ENCODE measurements at places on chromosomes 12 and 14.

GRCh38 chr12:85733984-85734383, 102.2 kb downstream of the RASSF9 start:
- DNase-seq = no peak

- no peak for DNase-seq
Observed at GRCh38 chr12:76519538-76519937, 40.0 kb downstream of the OSBPL8 start.

GRCh38 chr14:28294834-28295440, 471.6 kb upstream of the FOXG1 start:
- DNase-seq = no peak

DNA sequence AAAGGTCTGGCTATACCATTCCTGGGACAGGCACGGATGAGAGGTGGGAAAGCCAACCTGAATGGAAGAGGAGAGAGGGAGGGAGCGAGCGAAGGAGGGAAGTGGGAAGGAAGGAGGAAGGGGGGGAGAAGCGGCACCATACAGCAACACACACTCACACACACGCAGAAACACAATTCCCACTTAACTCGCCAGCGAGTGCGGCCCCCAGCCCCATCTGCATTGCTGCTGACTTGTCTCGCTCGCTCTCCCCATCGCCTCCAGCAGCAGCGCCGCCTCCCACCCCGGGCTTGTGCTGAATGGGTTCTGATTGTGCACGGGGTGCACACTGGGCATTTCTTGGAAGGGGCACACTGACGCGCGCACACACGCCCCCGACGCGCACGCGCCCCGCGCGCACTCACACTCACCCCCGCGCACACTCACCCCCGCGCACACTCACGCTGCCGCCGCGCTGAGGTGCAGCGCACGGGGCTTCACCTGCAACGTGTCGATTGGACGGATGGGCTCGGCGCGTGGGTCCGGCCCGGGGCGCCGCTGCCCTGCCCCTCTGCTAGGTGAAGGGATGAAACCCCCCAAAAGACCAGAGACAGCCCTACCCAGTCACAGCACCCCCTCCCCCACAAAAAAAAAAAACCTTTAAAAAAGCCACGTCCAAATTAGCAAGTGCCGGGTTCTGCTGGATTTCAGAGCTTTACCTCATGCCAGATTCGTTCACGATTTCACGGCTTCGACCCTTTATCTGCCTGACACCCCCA, 685 bp downstream of the GRIN2B start:
- no peak for DNase-seq

GRCh38 chr14:54001189-54001878, 44.7 kb upstream of the BMP4 start:
- DNase-seq = no peak

GRCh38 chr14:59356312-59356711, 108.9 kb downstream of the GPR135 start:
- no peak for DNase-seq

DNA sequence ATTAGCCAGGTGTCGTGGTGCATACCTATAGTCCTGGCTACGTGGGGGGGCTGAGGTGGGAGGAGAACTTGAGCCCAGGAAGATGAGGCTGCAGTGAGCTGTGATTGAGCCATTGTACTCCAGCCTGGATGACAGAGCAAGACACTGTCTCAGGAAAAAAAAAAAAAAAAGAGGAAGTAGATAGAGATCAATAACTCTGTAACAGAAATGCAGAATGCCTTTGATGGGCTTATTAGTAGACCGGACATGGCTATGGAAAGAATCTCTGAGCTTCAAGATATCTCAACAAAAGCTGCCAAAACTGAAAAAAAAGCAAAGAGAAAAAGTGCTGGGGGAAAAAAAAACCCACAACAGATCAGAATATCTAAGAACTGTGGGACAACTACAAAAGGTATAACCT, 37.5 kb downstream of the GPR68 start:
- no peak for DNase-seq

DNA sequence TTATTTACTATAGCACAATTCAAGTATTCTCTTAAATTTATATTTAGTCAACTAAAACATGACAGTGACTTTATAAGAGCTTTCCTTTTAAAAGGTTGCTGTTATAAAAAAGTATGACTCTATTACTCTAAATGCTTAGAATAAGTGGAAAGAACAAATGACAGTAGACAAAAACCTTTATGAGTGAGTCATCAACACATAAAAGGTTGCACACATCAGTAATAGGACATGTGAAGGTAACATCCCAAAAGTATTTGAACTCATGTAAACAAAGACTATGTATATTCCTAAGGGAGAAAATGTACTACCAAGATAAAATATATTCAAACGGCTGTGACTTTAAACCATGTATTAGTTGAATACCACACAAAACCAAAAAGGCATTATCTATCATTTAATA, 98.8 kb downstream of the PAWR start:
- DNase-seq = no peak

- DNase-seq = no peak
Observed at GRCh38 chr14:89755816-89756215, 198.7 kb downstream of the EFCAB11 start.

DNA sequence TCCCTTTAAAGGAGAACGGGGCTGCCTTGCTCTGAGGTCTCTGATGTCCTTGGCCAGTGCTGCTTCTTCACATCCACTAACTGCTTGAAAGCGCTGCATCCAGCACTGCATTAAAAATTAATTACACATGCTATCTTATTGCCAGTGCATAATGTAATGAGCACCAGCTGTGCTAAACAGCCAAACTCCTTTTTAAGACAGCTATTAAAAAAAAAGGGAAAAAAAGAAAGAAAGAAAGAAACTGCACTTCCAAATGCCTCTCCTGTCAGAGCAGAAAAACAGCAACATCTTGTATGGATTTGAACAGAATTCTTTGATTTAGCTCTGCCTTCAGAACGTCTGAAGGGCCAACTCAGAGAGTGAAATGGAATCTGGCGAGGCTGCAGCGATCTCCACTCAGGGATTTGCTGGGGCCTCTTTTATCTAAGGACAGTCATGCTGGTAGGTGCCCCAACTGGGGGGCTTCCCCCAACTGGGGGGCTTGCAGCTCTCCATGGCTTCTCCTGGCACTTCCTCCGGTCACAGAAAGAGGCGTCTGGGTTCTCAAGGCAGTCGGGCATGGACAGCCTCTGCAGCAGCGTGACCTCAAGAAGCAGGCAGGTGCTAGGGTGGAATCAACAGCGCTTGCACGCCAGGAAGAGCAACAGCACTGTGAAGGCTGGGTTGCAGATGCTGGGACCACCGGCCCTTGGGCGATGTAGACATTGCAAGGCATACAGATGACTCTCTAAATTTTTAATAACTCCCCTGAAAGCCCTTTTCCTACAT, 46.4 kb downstream of the BCL11B start:
- no peak for DNase-seq

DNA sequence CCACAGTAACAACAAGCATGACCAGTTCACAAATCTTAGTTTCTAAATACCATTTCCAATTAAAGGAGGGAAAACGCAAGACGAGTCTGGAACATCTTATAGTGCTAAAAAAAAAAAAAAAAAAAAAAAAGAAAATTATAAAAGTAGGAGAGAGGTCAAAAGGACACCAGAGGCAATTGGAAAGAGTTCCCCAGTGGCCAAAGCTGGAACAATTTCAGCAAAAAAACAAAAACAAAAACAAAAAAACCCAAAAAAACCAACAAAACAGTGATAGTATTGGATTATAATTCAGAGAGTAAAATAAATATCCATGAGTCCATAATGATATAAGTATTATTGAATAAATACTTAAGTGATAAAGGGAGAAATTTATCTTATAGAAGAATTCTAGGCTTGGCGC, 10.3 kb upstream of the NAP1L1 start:
- no peak for DNase-seq

DNA sequence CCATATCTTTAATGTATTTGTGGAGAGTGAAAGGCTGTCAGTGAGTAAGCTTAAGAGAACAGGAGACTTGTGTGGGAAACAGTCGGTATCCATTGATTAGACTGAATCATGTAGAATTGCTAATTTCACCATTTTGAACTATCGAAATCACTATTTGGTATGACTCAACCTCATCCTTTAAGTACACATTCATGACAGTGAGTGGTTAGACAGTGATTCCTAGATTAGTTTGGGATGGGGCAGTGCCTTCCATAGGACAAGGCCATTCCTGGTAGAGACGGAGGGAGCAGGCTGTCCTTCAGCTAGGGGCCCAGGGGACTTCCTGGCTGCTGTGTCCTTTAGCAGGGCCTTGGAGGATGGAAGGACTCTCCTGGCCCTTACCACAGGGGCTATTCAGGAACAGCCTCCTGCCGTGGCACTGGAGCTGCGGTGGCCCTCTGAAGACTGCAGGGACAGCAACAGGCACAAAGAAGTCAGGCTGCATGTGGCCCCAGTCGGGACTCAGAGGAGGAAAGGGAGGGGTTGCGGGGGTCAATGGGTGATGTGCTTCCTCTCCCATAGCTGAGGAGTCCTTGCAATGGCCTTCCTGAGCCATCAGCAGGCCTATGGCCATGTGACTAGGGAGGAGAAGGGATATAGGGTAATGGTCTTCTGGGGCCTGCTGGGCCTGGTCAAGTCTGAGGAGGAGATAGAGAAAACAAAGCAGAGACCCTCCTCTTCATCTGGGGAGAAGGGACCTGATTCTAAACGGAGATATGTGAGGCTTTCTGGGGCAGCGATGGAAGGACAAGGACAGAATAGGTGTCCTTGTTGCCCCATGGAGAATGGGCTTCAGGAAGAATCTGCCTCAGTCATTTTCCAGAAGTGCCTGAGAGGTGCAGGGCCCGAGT, 11.2 kb downstream of the SERPINA1 start:
- DNase-seq = peak; percentile 64

- DNase-seq = no peak
Observed at GRCh38 chr12:33488036-33488435, 48.4 kb upstream of the SYT10 start.

GRCh38 chr14:59347511-59347900, 117.7 kb downstream of the GPR135 start:
- no peak for DNase-seq

DNA sequence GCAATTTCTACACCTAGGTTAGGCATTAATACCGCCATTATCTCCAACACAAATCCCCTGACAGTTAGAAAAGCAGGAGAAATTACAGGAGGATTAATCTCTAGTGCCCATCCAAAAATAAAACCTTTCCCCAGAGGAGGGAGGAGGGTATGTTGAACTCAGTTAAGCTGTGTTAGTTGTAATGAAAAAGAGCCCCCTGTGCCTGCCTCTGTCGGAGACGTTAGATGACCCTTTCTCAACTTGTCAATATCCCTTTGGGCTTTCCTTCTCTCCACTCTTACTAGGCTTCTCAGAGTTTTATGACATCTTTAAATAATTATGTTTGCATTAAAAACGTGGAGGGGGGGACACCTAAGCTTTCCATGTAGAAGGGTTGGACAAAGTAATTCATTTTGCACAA, 278.2 kb downstream of the PDZRN4 start:
- no peak for DNase-seq

- no peak for DNase-seq
Observed at GRCh38 chr12:119005913-119006312, 24.6 kb downstream of the SRRM4 start.

DNA sequence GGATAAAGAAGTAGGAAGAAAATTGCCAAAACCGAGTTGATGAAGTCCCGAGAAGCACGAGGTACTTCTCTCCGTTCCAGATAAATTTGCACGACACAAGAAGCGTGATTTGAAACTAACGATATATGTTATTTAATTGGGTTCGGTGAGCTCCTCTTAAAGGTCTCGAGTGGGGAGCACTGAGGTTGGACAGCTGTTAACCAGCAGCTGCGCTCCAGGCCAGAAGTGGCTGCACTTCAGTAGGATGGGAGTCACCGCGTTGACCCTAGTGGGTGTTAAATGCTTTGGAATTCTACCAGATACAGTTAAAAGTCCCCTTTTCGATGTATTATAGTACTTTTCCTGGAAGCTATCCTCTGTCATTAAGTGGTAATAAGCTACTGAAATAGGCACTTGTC, 953 bp upstream of the DCAF5 start:
- DNase-seq = no peak

- no peak for DNase-seq
Observed at GRCh38 chr12:89414322-89414721, 62.0 kb upstream of the DUSP6 start.

DNA sequence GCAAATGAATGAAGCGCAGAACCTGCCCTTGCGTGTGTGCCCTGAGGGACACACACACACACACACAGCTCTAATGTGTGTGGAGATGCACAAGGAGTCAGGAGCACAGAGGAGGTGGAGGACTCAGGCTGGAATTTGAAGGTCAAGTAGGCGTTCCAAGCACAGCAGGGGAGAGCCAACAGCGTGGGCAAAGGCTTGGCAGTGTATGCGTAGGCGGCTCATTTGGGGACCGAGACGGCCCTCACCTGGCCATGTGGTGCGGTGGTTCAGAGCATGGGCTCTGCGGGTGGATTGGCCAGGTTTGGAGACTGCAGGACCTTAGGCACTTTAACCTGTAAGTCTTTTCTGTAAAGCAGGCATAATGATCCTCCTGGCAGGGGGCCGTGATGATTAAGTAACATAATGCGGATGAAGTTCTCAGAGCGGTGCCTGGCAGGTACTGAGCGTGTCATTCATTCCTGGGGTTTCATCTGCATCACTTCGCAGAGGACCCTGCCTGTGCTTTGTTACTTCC, 69.5 kb upstream of the SLC24A4 start:
- no peak for DNase-seq

DNA sequence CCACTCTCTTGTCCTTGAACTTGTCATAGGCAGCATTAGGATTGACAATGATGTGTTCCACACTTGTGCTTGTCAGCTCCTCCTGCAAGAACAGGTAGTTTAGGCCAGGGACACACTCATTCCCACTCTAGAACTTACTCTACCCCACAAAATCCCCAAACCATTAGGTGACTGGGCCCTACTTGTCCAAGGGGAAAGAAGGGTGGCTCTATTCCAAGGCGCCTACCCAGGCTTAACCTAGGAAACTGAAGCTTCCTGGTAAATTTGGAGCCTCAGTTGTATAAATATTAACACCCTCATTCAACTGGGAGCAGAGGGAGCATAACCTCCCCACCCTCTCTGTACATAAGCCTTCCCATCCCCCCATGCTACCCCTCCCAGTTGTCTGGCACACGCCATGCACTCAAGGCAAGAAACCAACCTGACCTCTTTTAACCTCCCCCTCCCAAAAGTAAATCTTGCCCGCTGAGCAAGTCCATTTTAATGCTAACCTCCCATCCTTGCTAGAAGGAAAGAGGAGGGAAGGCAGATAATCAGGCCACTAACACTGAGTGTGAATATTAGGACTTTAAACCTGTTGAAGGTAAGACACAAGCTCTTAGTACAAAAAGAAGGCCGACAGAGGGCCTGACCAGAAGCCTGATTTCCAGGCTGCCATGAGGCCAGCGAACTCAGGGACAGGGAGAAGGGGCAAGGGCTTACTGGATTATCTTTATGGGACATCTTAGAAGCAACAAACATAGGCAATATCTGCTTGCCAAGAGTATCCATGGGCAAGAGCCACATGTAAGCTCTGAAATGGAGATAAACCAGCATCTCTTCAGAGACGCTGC, 11.0 kb downstream of the DCTN2 start:
- DNase-seq = no peak

GRCh38 chr12:94150240-94151121, 2.1 kb downstream of the PLXNC1 start:
- DNase-seq = no peak

Data from mesenteric fat pad (tissue), 1 donor.